Stimulated activated CD4-positive, alpha-beta T cell treated with anti-CD3 and anti-CD28 coated beads, Interleukin-15, amount 100 ng/mL, for 1 hour (primary cell): ENCODE measurements at places on chromosomes 6 and 20.

DNA sequence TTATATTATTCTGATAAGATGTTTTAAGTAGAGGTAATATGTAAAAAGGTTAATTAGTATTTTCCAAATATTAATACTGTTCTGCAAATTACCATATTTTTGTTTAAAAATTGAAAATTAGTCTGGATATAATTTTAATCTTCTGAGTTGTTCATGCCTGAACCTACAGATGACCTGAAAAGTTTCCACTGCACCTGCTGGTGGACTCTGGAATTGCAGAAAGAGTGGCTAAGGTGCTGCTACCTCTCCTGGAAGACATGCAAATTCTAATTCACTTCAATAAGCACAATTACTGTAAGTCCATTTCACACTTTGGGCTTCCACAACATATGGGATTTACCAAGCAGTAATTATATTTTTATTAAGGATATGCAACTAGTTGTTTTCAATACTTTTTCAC, 77.7 kb upstream of the OLIG3 start:
- DNase-seq: peak; percentile 38

DNA sequence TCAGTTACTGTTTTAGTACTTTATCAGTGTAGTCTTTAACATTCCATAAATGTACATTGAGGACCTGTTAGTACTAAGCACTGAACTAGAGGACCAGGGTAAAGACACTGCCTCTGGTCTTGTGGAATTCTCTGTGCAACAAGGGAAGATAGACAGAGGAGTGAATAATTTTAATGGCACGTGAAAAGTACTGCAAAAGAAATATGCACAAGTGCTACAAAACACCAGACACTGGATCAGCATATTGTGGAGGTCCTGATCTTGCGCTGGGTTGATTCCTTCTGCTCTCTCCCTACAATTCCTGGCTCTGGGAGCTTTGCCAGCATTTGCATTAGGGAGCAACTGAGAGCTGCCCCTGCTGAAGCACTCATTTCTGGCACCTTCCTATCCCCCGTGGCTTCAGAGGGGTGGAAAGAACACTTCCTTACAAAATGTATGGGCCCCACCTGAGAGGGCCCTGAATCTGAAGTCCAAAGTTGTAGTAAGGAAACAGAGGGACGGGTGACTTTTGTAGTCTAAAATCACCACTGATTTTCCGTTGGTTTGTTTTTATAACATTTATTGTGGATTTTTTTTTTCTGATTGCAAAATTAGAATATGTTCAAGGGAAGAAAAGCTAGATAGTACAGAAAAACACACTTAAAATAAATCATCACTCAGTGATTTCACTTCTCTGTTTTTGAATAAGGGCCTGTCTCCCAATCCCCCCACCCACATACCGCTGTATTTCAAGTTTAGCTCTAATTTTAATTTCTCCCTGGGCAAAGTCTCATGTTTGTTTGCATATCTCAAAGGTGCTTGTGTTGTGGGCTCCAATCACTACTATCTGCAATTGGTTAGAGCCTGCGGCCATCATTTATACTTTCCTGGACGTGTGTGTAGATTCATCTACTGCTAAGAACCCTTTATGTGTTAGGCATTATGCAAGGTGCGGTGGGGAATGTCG, 4.9 kb downstream of the PKIG start:
- no peak for DNase-seq

- DNase-seq: peak; percentile 36
These were observed 41.9 kb upstream of the HFE start for GRCh38 chr6:26045065-26045927.

DNA sequence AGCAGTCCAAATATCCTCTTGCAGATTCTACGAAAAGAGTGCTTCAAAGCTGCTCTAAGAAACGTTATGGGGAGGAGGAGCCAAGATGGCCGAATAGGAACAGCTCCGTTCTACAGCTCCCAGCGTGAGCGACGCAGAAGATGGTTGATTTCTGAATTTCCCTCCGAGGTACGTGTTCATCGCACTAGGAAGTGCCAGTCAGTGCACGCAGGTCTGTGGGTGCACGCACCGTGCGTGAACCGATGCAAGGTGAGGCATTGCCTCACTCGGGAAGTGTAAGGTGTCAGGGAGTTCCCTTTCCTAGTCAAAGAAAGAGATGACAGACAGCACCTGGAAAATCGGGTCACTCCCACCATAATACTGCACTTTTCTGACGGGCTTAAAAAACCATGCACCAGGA, 272.1 kb upstream of the DEFB115 start:
- DNase-seq: no peak

GRCh38 chr20:23507346-23507745, 16.4 kb downstream of the CST8 start:
- no peak for DNase-seq

DNA sequence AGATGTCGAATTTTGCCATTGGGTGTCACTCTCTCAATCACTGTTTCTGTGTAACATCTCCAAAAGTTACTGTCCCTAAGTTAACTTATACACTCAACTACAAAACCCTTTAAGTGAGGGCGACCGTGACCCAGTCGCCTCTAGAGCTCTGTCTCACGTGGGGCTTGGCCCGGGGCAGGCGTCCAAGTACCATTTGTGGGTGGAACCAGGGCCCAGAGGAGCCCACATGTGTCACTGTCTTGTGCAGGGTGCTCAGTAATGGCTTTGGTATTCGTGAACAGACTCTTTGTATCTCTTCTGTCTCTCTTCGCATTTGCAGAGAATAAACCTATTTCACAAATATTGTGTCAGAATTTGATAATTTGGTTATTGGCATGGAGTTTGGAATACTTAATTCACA, 109.9 kb upstream of the THBS2 start:
- no peak for DNase-seq

DNA sequence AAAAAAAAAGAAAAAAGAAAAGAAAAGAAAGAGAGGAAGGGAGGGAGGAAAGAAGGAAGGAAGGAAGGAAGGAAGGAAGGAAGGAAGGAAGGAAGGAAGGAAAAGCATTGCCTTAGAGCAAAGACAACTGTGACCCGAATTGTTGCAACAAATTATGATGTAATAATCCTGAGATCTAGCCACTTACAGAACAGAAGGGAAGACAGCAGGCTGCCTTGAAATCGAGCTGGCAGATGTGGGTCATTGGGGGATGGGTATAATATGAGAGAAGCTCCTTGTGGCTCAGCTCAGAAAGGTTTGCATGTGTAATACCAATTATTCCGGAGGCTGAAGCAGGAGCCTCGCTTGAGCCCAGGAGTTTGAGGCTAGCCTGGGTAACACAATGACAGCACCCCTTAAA, 208.1 kb upstream of the PROKR2 start:
- DNase-seq: no peak

DNA sequence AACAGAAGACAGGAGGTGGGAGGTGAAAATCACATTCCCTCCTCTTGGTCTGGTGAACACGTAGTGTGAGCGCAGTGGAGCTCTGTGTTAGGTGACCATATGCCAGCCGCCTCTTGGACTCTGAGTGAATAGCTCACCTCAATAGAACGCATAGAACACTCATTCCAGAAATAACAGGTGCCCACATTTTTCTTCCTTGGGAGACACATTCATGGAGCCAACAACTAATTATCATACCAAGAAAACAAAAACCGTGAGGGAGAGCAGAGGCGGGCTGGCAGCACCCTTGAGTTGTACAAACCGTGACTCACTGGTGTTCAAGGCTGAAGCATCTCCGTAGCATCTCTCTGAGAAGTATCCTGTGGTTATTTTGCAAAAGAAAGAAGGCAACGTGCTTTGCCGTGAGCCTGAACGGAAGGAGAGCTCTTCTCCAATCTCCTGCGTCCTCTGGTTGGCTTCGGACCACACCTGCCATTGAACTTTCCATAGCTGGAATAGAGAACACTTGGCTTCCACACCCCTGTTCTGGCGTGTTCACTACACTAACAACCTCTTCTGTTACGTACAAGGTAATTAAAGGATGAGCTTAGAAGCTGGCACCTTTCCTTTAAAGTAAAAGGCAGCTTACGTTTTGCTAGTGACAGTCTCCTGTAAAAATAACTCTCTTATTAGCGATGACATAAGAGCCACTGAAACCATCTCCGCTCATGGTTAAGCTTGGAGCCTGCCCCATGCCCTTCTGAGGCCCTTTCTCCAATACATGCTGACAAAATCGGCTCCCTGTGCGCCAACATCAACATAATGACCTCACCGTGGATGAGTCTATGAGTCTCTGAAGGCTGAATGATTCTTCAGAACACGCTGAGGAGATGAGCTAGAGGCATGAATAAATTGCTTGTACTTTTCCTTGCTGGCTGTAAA, 30.2 kb upstream of the SGK1 start:
- no peak for DNase-seq

GRCh38 chr6:36853325-36853724, 14.1 kb upstream of the CPNE5 start:
- no peak for DNase-seq

DNA sequence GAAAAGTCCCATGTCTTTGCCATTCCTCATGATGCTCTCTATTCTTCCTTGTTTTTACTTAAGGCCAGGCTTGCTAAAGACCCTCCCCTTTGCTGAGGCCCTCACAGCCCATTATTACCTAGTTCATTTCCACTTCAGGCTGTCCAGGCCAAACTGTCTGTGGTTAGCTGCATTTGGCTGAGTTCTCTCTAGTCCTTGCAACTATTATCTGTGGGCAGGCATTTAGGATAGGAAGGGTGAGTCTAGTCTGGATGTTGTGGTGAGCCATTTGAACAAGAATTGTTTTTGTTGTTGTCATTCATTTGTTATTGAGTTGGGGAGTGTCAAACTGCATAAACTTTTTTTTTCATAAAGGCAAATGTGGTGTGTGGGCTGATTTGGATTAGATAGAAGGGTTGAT, 182.4 kb downstream of the CD109 start:
- DNase-seq: no peak

- no peak for DNase-seq
These were observed 146.2 kb upstream of the SMLR1 start for GRCh38 chr6:130681028-130681427.

DNA sequence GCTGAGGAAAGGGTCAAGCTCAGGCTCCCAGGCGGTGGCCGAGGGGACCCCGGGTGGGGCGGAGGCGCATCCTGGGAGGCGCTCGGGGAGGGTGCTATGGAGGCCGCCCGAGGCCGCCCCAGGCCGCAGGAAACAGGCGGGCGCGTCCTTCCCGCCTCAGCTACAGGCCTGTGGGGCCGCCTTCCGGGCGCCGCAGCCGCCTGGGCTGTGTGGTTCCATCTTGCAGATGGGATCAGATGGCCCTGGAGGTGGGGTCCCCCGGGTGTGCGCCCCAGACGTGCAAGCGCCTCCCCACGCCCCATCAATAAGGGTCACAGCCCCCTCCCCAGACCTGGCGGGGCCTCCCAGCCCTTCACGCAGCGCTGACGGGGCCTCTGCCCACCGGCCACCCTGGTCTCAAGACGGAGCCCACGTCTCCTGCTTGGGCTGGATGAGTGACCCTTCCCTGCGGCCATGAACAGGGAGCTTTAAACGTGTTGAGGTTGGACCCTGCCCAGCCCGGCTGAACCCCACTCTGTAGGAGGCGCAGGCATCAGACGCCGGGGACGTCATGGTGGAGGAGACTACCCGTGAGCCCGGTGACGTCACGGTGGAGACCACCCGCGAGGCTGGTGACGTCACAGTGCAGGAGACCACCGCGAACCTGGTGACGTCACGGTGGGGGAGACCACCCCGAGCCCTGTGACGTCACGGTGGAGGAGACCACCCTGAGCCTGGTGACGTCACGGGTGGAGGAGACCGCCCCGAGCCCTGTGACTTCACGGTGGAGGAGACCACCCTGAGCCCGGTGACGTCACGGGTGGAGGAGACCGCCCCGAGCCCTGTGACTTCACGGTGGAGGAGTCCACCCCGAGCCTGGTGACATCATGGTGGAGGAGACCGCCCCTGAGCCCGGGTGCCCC, 267.0 kb downstream of the DLL1 start:
- DNase-seq: no peak

GRCh38 chr6:153959276-153959675, 79.8 kb upstream of the OPRM1 start:
- no peak for DNase-seq

DNA sequence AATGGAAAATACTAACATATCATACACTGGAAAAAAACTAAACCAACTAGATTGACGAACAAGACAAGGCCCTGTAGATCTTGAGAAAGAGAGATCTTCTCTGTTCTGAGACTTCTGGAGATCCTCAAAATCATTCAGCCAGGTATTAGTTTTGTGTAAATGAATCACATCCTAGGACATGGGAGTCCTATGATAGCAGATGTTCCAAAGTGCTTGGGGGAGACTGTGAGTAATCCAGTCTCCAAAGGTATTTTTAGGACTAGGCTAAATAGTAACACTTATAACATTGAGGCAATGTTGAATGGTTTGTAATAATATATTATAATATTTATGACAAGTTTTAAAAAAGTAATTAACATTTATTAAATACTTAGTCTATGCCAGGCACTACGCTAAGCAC, 275.0 kb downstream of the BTBD9 start:
- DNase-seq: no peak

DNA sequence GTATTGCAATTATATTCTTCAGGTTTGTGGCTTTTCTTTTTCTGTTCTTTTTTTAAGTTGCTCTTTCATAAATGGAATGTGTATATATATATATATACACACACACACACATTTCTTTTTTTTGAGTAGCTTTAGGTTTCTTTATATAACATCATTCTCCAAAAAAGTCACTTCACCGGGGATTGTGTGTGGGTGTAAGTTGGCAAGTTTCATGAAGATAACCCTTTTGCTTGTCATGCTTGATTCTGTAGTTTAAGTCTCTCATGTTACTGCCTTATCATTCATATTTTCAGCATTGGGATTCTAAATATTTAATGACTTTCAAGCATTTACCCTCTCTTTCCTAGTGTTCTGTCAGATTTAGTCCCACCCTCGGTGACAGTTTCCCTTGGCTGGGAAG, 181.0 kb downstream of the FARS2 start:
- no peak for DNase-seq

DNA sequence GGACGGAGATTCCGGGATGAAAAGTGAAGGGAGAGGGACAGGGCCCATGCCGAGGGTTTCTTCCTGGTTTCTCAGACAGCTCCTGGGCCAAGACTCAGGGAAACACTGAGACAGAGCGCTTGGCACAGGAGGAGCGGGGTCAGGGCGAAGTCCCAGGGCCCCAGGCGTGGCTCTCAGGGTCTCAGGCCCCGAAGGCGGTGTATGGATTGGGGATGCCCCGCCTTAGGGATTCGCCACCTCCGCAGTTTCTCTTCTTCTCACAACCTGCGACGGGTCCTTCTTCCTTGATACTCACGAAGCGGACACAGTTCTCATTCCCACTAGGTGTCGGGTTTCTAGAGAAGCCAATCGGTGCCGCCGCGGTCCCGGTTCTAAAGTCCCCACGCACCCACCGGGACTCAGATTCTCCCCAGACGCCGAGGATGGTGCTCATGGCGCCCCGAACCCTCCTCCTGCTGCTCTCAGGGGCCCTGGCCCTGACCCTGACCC, 55.0 kb upstream of the HLA-A start:
- DNase-seq: no peak

DNA sequence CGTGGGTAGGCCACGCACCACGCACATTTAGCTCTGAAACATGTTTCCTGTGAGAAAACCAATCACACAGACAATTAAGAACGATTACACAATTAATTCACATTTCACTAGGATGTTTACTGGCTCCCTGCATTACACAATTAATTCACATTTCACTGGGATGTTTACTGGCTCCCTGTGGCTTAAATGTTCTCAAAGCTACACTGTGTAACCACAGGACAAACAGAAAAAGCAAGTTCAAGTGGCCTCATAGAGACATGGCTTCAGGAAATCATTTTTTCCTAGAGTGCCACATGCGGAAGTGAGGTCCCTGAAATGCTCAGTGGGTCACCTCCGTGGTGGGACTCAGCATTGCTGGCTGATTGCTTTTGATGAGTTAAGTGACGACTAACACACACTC, 61.7 kb upstream of the XRN2 start:
- no peak for DNase-seq
